Stimulated activated CD8-positive, alpha-beta memory T cell treated with anti-CD3 and anti-CD28 coated beads, Interleukin-4, amount 100 ng/mL, for 1 hour (primary cell): ENCODE measurements at places on chromosomes 5 and 9.

DNA sequence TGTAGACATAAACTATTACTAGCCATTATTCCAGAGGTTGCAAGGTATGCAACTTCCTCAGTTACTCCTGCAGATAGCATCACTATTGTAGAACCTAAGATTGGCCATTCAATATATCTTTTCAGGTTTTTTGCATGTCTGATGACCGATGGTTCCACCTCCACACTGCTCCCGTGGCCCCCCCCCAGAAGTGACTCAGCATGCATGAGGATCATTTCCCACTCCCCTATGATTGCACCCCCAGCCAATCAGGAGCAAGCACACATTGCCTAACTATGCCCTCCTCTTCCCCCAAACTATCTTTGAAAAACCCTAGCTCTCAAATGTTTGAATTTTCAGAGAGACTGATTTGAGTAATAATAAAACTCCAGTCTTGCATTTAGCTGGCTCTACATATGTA, 601.4 kb upstream of the TLE4 start:
- no peak for DNase-seq

DNA sequence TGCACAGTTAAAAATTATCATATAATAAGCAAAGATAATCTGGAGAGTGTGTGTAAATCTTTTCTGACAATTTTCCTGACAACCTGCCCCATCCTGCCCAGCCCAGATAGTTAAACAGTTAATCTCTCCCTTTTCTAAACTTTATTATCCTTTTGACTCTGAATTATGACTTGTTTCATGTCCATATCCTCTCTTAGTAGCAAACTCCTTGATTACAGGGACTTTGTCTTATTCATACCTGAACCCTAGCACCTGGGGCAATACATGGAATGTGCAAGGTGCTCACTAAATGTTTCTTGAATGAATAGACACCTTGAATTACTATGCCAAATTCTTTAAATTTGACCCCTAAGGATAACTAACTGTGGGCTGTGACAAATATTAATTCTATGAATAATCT, 186.7 kb downstream of the FAM170A start:
- no peak for DNase-seq

DNA sequence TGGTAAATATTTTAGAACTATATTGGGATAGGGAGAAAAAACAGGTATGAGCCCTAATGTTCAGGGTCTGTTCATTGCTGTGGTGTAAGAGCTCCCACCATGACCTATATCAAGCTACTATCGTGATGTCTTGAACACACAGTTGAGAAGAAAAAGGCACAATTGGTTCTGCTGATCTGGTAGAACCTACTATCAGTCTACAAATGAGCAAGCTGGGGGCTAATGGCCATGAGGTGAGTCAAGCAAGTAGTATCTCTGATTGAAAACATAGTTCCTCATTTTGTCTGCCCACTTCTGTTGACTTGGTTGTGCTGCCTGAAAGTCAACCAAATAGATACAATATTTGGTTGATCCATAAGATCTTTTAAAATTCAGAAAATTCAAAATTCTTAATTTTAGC, 1026.3 kb downstream of the CDH12 start:
- no peak for DNase-seq

GRCh38 chr5:160665460-160665859, 186.6 kb downstream of the ATP10B start:
- no peak for DNase-seq

DNA sequence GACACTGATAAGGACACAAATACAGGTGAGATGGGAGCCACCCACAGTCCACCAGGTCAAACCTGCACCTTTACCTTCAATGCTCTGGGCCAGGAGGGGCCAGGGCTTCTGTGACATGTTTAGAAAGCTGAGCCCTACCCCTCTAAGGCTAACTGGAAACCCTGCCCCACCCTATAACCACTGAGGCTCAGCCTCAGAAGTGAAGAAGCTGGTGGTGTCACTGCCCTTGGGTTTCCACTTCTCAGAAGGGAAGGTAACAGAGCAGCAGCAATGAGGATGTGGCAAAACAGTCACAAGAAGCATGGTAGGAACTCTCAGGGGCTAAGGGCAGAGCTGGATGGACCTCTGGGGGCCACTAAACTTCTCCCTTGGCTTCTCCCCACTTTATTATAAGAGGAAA, 6.0 kb downstream of the PDGFRB start:
- DNase-seq, result no peak

DNA sequence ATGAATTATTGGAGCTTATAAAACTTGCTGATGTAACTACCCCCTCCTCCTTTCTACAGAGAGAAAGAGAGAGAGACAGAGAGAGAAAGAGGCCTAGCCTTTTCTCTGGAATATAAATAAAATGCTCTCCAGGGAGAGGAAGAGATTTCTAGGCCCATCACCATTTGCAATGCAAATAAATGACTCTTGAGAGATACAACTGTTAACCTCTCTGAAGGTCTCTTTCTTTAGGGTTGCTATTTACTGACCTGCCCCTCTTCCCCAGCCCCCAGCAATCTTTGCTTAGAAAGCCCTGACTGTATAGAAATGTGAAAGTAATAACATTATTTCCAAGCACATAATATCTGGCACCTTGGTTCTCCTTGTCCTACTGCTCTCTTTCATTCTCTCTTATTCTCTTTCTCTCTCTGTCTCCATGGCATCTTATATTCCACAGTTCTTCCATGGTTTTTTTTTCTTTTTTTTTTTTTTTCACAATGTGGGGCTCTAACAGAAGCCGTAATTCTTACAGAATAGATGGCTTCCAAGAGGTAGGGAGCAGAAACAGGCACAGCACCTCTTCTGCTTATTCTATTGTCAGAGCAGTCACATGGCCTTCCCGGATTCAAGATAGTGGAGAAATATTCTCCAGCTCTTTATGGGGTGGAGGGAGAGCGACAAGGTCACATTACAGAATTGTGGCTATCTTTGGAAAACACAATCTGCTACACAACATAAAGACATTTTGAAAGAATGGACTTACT, 1087.9 kb upstream of the NUDT12 start:
- no peak for DNase-seq

DNA sequence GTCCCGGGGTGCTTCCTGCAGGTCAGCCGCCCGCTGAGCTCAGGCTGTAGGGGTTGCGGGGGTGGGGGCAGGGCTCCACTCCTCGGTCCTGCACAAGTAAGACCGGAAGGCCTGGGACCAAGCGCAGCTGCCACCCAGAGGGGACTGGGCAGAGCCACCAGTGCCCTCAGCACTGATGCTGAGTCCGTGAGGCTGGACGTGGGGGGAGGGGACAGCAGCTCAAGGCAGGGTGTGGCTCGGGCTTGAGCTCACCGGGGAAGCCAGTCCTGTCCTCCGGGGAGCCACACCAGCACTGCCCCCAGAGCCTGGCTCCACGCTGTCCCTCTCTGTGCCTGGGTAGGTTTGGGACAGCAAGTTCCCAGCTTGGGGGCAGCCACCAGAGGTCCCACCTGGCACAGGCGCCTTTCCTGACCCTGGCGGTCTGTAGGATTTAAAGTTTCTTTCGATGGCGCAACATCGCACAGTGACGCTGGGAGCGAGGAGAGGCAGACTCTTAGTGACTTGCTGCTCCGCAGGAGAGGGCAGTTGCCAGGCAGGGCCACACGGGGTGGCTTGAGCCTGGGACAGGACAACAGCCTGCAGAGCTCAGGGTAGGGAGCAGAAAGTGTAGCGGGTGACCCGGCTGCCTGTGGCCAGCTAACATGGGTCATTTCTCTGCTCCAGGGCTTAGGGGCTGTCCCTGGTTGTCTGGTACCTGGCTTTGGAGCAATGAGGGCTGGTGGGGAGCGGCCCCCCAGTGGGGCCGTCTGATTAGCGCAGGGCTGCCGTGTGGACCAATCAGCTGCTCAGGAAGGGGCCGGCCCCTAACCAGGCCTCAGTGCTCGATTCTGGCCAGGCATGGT, 5.7 kb downstream of the LCN1 start:
- DNase-seq, result no peak

GRCh38 chr5:68540798-68541590, 325.4 kb downstream of the PIK3R1 start:
- DNase-seq, result no peak

GRCh38 chr5:153905219-153905618, 133.5 kb downstream of the FAM114A2 start:
- DNase-seq, result no peak

- DNase-seq, result no peak
These were observed 413.5 kb downstream of the NFIB start for GRCh38 chr9:13900449-13900848.

GRCh38 chr9:129415942-129416651, 204.8 kb downstream of the C9orf50 start:
- no peak for DNase-seq

GRCh38 chr5:40983781-40984180, 74.5 kb downstream of the C7 start:
- no peak for DNase-seq

DNA sequence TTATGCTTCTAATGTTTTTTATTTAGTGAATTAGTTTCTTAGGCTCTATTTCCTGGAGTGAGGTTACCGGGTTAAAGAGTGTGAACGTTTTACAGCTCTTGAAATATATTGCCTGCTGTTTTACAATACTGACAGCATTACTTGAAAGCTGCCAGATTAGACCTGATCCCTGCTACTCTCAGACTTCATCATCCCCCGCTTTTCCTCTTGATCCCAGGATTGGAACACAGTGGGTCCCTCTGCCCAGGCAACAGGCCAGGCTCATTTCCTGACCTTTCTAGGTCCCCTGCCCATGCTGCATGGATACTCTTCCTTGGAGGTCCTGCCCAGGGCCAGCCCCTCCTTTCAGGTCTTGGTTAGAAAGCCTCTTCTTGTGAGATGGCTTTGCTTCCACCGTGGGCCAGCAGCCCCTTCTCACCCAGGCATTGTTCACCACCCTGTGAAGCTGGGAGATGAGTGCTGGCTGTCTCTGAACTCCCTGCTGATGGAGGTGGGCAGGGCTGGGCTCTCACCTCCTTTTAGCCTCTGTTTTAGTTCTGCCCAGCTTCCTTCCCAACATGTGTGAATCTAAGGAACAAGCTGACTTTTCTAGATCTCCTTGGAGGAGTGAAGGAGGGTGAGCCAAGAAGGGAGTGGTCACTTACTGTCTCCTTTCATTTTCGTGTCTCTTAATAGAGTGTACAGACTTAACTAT, 15.5 kb upstream of the FAM120AOS start:
- no peak for DNase-seq

DNA sequence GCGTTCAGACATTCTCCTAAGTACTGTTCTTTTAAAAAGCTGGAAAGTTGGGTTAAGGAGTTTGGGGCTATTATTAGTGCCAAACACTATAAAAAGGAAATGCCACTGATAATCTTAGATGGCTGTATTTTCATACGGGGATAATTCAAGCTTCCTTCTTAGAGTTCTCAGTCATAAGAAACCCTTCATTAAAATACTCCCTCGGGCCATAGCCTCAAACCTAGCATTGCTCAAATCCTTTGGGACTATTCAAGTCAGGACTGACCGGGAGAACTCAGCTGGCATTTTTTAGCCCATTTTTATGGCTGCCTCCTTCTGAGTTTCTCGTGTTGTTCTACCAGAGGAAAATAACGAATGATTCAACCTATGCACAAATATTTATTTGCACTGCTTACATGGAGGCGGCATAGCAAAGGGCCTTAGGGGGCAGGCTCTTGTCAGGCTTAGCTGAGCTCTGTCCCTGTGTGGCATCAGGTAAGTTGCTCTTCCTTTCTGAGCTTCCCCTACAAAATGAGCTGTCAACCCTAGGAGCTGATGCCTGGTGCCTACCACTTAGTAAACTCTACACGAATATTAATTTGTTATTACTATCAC, 33.5 kb upstream of the ADAM19 start:
- no peak for DNase-seq

GRCh38 chr9:19440823-19441580, 32.2 kb downstream of the ACER2 start:
- no peak for DNase-seq

DNA sequence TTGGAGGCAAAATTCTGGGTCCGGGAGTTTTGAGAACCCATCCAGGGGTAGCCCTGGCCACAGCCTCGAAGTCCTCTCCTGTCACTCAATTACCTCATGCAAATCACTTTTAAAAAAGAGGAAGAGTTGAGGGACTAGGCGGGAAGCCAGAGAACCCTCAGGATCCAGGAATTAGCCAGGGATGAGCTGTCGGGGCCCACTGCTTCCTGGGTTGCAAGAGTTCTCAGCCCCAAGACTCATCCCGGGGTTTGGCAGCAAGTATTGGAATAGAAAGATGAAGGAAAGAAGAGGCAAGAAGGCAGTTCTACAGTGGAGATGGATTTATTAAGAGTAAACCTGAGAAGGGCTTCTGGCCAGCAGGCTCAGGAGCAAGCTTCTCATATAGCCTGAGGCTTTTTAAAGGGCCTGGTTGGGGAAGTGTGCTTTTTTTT, 25.6 kb downstream of the C9orf50 start:
- DNase-seq, result no peak

DNA sequence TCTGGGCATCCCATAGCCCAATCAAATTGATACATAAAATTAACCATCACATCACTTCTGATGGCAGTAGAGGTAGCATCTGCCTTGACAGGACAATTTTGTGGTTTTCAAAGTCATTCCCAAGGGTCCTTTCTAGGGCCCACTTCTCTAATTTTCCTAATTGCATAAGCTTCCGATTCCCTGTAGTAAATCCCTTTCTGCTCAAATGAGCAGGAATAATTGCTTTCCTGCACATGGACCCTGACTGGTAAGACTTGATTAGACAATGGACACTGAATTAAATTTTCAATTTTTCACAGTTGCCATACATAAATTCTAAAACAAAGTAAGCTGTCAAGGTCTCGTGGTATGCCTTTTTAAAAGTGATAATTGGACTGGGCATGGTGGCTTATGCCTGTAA, 22.0 kb upstream of the IL17B start:
- DNase-seq, result no peak

DNA sequence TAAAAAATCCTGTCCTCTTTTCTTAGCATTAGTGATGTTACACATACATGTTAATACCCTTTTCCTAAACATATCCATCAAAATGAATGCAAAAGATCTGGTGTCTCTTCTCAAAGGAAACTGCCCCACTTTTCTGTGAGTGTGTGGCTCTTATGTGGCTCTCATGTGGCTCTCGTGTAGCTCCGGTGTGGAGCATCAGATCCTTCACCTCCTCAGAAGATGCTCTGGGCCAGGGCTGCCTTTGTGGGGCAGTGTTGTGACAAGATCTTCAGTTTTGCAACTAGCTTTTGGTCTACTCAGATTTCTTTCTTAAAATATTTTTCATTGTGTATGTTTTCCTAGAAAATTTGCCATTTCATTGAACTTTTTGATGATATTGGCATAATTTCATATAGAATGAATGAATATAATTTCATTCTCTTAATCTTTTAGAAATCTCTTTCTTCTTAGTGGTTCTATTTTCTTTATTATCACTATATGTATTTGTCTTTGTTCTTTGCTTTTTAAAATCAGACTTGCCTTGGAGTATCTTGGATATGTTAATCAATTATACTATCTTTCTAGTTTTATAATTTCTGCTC, 19.4 kb downstream of the GARNL3 start:
- DNase-seq, result no peak

DNA sequence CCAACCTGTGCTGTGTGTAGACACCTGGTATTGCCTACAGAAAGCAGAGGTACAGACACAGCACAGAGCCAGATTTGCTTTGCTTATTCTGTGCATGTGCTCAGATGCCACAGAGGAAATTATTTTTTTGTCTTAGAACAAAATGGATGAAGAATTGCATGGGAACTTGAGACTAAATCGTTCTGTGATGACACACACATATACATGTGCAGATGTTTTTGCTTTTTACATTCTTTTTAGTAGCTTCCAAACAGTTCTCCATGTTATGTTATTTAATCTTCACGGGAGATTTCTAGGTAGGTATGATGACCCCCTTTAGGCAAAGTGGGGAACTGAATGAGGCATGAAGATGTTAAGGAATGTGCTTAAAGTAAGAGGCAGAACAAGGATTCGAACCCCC, 221.5 kb upstream of the PANK3 start:
- DNase-seq, result no peak
